ENCODE measurements at places on chromosomes 11 and 22. TPM values are rescaled to one million over a fixed set of nuclear protein-coding genes. Genes with fewer than 3 reads are reported as not detected.

The POTEH gene
- polyA plus RNA-seq, result not detected

The PTH gene
- polyA plus RNA-seq, result not detected

The ENDOD1 gene
- 41.2 TPM for polyA plus RNA-seq

The FAM111B gene
- 5.7 TPM for polyA plus RNA-seq

The DLG2 gene
- 44.4 TPM for polyA plus RNA-seq

The SPI1 gene
- polyA plus RNA-seq, result 12.9 TPM

The GRIA4 gene
- polyA plus RNA-seq, result 89.2 TPM

The EED gene
- 33.3 TPM for polyA plus RNA-seq

The ST14 gene
- 1.6 TPM for polyA plus RNA-seq

All from spinal cord (tissue), 10 donors.